ENCODE measurements at places on chromosomes 5 and 9.

GRCh38 chr9:114006155-114006550, 71.9 kb downstream of the AMBP start:
- DNase-seq, result no peak

DNA sequence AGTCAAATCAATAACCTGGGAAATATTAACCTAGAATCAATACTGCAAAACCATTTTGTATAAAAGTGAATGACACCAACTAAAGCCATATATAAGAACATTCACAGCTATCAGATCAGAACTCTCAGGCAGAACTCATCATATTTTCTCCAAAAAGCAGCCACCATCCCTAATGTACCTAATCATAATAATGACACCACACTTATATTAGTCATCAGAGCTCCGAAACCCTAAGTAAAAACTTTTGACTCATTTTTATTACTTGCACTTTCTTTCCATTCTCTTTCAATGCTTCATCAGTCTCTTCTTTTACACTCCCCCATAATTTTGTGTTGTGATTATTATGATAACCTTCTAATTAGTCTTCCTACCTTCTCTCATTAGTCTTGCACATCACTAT, 45.3 kb downstream of the INSL6 start:
- no peak for DNase-seq

DNA sequence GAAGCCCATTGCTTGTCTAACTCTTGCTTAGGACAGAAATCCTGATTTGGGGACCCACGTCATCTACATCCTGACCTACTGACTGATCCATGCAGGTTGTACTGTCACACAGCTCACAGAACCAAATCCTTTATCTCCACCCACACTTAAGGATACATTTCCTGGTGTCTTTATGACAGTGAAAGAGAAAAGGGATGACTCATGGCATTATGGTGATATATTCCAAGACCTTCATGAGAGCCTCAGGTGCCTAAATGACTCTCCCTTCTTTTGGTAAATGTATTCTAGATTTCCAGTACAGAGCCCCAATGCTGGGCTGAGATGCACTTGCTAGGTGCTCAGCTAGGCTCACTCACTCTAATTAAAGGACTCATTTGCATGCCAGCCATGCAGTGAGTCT, 26.0 kb upstream of the DMRT2 start:
- no peak for DNase-seq

DNA sequence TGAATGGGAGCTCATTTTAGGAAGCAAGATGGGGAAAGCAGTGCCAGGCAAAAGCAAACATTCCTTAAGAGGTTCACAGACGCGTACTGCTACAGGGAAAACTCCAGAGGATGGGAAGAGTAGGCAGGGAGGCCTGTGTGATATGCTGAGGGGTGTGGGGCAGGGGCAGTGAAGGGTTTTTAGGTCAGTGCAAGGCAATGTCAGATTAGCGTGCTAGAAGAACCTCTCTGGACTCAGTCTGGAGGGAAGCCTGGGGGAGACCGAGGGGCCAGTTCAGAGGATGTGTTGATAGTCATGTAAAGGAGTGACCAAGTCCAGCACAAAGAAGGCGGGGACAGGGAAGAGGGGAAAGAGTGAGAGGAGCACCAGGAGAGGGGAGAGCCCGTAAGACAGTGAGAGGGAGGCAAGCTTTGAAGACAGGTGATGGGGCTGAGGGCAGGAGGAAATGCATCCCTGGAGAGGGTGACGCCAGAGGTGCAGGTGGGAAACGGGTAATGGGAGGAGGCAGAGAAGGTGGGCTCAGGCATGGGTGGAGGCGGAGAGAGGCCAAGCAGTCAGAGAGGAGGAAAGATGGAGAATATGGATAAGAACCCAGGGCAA, 134.5 kb downstream of the MTX3 start:
- no peak for DNase-seq

DNA sequence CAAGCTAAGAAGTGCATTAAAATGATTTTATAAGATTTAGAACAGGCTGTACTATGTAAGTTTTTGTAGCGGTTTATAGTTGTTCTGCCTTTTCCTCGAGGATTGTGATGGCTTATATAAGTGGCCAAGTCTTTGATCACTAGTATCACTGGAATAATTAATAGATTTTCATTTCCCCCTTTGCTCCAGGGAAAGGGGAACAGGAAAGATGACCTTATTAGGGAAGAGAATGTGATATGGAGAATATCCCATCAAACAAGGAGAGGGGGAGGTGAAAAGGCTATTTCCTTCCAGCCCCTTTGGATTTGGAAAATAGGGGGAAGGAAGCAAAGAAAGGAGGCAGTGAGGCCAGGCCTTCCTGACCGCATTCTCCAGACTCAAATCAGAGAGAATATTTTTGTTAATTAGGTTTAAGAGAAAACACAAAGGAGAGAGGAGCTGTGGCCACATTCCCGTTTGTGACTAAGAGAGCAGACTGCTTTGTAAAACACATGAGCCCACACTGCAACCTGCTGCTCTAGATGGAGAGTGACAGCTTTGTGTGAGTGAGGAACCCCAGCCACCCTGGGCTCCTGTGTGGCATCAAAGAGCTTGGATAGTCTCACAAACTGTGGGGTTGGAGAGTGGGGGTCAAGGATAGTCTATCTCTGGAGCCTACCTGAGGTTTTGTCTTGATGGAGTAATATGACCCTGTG, 359.5 kb downstream of the DTWD2 start:
- no peak for DNase-seq

DNA sequence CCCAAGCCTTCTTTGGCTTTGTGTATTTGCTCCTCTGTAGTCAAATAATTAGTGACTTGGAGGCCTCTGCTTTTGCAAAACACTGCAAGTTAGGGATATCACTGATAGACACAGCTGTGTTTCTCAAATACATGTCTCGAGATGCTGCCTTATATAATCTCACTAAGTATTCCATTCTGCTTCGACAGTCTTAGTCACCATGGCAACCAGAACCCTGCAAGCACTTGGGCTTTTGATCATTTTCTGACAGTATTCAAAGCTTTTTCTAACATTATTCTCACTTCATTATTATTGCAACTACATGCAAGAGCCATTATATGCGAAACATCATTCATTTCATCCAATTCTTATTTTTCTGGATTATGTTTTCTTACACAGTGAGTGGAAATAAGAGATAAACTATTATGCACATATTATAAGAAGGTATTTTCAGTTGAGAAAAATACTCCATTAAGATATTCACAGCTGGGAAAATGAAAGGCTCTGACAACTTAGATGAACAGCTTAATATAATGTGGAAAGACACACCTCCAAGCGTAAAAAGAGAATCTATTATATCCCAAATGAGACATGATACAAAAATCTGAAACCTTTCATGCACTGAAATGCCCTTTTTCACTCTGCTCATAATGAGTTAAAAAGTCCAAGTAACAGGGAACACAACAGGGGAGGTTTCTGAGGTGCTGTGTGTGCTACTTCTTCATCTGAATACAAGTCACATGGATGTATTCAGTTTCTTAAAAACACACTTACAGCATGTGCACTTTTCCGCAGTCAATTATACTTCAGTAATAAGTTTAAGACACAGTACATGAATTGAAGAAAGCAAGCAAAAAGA, 93.9 kb downstream of the SCAI start:
- DNase-seq, result no peak

GRCh38 chr9:105255421-105255820, 11.0 kb downstream of the SLC44A1 start:
- no peak for DNase-seq

DNA sequence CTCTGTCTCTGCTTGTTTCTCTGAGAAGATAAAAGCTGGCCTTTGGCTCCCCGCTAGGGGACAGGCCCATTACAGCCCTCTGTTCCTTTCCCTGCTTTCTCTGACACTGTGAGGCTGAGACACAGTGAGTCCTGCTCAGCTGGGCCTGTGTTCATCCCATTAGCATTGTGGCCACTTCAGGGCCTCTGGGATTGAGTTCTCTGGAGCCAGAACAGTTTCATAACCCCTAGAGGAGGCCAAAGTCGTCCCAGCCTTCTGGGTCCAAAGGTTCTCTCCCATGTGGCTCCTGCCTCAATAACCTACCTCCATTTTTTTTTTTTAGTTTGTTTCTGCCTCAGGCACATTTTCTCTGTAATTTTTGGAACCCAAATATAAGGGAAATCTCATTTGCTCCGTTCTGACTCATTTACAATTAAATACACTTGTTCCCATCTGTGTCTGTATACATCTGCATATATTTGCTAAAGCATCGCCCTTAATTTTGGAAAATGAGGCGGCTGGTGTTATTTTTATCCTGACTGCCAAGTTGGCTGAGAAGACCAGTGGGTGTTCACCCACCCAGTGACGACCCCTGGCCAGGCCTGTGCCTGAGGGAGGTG, 27.3 kb upstream of the CTNNA1 start:
- no peak for DNase-seq

- no peak for DNase-seq
Observed at GRCh38 chr5:18050776-18051175, 416.5 kb downstream of the TAF11L14 start.

GRCh38 chr5:102289251-102289899, 6.7 kb downstream of the SLCO4C1 start:
- no peak for DNase-seq

DNA sequence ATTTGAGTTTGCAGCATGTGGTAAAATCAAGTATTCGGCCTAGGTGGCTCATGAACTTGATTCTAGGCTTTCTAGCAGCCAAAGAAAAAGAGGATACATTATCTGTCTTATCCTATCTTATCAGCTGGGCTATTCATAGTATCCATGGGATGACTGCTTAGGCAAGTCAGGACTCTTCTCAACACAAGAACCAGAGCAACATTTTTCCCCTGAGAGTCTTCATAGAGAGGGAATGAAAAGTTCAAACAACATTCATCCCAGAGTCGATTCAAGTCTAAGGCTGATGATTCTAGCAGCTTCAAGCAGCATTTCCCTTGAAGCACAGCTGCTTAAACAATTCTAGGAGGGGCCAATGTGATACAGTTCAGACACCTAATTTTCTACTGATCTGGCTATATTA, 3.0 kb downstream of the S100Z start:
- no peak for DNase-seq

DNA sequence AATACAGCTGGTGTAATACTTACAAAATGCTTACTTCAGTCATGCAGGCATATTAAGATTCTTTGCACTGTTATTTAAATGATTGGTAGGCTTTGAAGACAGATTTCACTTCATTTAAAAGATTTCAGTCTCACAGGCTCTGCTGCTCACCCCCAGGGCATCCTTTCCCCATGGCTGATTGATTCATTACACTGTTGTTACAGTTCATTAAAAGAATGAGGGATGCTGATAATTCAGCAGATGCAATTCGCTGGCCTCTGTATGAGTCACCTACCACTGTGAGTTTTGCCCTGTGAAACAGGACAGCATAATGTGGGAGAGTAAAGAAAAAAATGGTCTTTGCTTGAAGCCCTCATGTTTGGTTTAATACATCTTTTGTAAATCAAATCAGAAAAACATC, 246.9 kb downstream of the CYLC2 start:
- DNase-seq, result no peak

- DNase-seq, result no peak
Observed at GRCh38 chr9:101132801-101133200, 104.3 kb downstream of the PLPPR1 start.

GRCh38 chr9:127566351-127567001, 45.6 kb upstream of the STXBP1 start:
- DNase-seq, result no peak

GRCh38 chr9:3385871-3386270, 139.9 kb downstream of the RFX3 start:
- DNase-seq, result no peak

DNA sequence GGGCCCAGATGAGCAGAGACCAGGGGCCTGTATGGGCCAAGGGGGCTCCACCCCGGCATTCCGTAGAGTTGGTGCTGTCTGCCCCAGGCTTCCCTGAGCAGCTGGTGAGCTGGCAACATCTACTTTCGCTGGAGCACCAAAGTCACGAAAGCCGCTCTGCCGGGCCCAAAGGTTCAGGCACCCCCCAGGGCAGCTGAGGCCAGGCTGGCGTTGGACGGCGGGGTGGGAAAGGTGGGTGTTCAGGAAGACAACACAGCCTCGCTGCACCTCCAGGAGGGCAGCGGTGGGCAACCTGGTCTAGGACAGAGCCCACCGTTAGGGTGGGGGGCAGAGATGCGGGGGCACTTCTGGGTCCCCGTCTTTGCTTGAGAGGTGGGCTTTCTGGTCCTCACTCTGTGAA, 30.1 kb upstream of the TMEM250 start:
- DNase-seq, result no peak

GRCh38 chr5:41817625-41818301, 52.5 kb downstream of the OXCT1 start:
- DNase-seq, result no peak

DNA sequence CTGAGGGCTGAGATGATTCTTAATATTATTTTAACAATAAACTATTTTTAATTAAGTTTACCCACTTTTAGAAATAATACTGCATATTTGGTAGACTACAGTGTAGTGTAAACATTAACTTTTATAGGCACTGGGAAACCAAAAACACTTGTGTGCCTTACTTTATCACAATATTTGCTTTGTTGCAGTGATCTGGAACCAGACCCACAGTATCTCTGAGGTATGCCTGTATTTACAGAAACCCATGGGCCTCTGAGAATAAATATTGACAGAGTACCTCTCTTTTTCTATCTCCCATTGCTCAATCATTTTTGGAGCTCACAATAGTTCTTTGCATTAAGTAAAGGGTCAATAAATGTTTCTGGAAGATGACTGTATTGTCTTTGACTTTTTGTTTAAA, 73.3 kb downstream of the SLCO4C1 start:
- DNase-seq, result no peak

DNA sequence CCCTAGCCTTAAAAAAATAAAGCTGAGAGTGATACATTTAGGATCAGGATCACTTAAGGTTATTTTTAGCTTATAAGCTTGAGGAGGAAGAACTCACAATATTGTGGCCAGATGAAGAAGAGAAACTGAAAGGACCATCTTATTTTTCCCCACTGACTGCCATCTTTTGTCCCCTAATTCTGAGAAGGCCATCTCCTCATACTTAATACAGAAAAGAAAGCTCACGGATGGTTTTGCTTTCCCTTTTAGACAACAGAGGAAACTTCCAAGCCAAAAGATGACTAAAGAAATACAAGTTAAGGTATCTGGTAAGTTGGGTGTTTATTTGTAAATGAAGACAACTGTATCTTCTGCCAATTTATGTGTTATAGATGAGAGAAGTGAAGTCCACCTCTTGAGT, 36.4 kb downstream of the ERAP1 start:
- no peak for DNase-seq

DNA sequence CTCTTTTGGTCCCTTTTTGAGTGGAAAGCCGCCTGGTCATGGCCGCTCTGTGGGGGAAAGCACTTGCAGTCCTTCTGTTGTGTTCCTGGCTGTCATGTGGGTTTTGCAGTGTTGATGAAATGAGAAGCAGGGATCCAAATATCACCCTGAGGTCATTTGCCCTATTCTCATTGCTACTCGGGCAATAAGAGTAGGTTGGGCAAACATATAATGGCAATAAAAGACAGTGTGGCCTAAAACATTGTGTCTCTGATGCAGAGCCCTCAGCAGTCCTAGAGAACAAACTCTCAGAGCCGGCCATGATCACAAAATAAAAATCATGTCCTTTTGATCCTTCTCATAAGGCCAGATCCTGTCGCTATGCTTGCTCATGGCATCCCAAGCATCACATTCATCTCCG, 361.1 kb upstream of the KLF4 start:
- no peak for DNase-seq
